Activated CD4-positive, alpha-beta T cell treated with anti-CD3 and anti-CD28 coated beads, Interleukin-2, Interleukin-6, amounts not matched to agents 100 ng/mL and 50 ng/mL, durations not matched to agents 16 hours and 8 hours (primary cell): ENCODE measurements at places on chromosomes 3 and 15.

GRCh38 chr15:59501597-59501996 is 63.6 kb downstream of the FAM81A start:
- peak; percentile 23 for DNase-seq

GRCh38 chr3:108096532-108097321 is 5.9 kb upstream of the CD47 start:
- no peak for DNase-seq

- no peak for DNase-seq
These were observed 14.2 kb downstream of the THRB start for GRCh38 chr3:24480497-24480896.

- no peak for DNase-seq
These were observed 244.4 kb downstream of the ADAMTSL3 start for GRCh38 chr15:83898361-83898760.

DNA sequence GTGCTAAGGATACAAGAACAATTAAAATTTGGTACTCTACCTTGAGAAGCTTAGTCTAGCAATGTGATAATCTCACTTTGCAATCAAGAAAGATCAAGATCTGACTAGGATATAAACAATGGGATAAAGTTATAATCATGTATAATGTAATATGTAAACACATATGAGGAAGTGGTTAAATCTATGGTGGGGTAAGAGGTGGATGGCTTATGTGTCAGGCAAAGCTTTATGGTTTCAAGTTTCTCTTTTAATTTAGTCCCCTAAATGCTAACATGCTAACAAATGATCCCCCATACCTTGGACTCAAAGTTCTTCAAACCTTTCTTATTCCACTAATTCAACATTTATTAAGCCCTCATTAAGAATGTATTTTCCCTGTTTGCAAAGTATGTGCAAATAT is 2.5 kb downstream of the RSL24D1 start:
- no peak for DNase-seq

GRCh38 chr3:144586382-144586781 is 614.8 kb downstream of the DIPK2A start:
- no peak for DNase-seq

DNA sequence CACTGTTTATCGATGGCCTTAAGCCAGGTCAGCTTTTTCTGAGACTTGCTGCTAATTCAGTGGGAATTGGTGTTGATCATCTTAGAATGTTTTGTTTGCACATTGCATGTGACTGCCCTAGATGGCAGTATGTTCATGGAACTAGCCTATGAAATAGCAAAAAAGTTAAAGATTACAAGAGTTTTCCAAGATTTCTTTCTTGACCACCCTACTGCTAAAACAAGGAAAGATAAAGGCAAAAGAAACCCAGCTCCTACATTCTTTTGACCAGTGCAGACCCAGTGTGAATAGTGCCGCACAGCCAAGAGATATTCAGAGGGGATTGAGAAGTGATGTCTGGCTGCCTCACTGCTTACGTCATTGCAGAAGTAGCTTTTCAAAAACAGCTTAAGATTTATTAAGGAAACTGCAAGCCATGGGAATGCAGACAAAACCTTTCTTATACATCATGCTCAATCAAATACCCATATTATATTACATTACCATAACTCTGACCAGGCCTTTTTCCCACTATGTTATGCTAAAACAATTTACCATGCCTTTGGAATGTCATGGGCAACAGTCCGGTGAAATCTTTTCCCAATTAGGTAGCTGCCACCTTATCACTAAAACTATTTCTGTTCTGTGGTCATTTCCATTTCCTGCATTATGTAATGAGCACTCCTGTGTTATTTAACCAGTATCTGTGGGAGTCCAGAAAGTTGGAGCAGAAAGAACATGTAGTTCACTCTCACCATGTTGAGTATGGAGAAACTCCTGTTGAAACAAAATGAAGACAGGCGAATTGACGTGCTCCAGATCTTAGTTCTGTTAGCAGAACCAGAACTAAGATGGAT is 6.0 kb downstream of the PHLDB2 start:
- no peak for DNase-seq
